Renal pelvis (tissue), 12 donors: ENCODE measurements at places on chromosomes 7 and 10. TPM values are rescaled to one million over a fixed set of nuclear protein-coding genes. Genes with fewer than 3 reads are reported as not detected.

DNA sequence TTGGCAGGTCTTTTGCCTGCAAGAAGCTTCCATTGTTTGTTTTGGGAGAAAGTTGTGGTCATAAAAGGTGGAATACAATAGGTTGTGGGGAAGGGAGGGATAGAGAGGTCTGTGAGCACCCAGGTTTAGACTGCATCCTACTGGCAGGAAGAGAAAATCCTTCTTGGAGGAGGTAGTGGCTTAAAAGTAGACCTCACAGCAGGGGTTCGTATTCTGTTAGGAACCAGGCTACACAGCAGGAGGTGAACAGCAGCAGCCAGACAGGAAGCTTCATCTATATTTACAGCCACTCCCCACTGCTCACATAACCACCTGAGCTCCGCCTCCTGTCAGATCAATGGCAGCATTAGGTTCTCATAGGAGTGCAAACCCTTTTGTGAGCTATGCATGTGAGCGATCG is 245.3 kb downstream of the NSUN6 start:
- DNase-seq = no peak

- DNase-seq = no peak
Observed at GRCh38 chr7:44738051-44738723, 10.5 kb upstream of the ZMIZ2 start.

GRCh38 chr7:127844165-127844564 is 187.1 kb downstream of the LRRC4 start:
- DNase-seq = no peak

DNA sequence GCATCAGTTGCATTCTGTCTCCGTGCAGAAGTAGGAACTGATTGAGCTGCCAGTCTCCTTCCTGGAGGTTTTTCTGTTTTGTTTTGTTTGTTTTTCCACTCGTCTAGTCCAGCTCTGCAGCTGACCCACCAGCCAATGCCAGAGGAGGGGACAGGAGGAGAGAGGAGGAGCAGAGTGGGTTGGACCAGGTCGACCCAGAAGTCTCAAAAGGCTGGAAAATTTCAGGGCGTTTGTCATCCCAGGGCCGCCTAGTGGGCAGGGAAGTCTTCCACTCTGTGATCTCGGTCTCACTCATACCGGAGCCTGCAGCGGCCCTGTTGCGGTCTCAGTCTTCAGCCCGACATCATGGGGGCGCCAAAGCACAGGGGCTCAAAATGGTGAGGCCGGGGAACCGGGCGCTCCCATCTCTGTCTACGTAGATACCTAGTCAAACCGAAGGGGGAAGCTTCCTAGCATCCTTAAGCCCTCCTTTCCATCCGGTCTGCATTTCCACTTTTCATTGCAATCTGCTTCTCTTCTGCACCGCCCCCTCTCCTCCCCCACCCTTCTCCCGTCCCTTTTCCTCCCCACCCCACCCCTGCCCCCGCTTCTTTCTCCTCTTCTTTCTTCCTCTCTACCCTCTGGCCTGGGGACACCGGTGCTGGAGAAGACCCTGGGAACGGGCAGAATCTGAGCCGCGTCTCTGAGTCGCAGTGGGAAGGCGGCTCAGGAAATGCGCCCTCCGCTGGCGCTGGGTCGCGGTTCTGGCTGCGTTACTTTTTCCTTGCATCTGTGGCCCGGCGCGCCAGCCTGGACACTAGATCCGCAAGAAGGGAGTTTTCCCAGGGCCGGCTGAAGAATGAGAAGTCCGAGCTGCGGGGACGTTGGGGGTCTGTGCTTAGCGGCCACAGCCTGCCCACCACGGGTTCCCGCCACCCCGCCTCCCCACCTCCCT is 16.2 kb upstream of the PAX2 start:
- peak; percentile 78 for DNase-seq

GRCh38 chr10:11631890-11632587 is 20.6 kb upstream of the USP6NL start:
- DNase-seq = no peak

GRCh38 chr10:61321041-61321857 is 131.9 kb downstream of the TMEM26 start:
- no peak for DNase-seq

GRCh38 chr7:38929460-38930171 is 20.6 kb upstream of the VPS41 start:
- no peak for DNase-seq

GRCh38 chr7:30613366-30614325 is 19.0 kb downstream of the GARS1 start:
- no peak for DNase-seq

- DNase-seq = no peak
Observed at GRCh38 chr7:122412883-122413282, 108.3 kb upstream of the FEZF1 start.

DNA sequence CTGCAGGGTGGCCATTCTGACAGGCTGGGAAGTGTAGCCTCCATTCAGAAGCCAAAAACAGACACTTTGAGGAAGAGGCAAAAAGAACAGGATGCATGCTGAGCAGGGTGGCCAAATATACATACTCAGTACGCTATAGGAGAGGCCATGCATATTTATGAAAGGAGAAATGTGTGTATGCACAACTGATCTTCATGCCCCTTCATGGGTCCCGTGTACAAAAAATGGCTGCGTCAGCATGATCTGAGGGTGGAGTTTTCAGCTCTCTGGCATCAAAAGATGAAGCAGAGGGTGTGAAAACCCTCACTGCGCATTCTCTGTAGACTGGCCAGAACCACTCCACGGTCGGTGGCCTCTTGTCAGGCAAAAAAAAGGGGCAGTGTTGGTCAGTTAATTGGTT is 35.5 kb upstream of the OIT3 start:
- DNase-seq = no peak

- no peak for DNase-seq
Observed at GRCh38 chr10:104359811-104360210, 6.2 kb downstream of the CFAP58 start.

DNA sequence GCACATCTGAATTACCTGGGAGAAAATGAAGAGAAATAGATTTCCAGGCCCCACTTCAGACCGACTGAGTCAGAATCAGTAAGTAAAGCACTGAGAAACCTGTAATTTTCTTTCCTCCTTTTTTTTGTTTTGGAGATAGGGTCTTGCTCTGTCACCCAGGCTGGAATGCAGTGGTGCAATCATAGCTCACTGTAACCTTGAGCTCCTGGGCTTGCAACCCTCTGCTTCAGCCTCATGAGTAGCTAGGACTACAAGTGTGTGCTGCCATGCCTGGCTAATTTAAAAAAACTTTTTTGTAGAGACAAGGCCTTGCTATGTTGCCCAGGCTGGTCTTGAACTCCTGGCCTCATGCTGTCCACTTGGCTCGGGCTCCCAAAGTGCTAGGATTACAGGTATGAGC is 260.2 kb downstream of the STK31 start:
- no peak for DNase-seq

EXOC6 gene
- polyA plus RNA-seq = 16.0 TPM

ZNF775 gene
- polyA plus RNA-seq = 9.7 TPM

SHH gene
- 3.3 TPM for polyA plus RNA-seq

GIMAP7 gene
- polyA plus RNA-seq = 12.7 TPM

PIK3CG gene
- 2.2 TPM for polyA plus RNA-seq

PRRT4 gene
- 1.1 TPM for polyA plus RNA-seq

ASB13 gene
- polyA plus RNA-seq = 26.2 TPM

OR2A1 gene
- polyA plus RNA-seq = 0.51 TPM
